ENCODE measurements at places on chromosomes 7 and 10.

GRCh38 chr7:47489624-47490023 lies 92.3 kb downstream of the TNS3 start:
- no peak for DNase-seq

DNA sequence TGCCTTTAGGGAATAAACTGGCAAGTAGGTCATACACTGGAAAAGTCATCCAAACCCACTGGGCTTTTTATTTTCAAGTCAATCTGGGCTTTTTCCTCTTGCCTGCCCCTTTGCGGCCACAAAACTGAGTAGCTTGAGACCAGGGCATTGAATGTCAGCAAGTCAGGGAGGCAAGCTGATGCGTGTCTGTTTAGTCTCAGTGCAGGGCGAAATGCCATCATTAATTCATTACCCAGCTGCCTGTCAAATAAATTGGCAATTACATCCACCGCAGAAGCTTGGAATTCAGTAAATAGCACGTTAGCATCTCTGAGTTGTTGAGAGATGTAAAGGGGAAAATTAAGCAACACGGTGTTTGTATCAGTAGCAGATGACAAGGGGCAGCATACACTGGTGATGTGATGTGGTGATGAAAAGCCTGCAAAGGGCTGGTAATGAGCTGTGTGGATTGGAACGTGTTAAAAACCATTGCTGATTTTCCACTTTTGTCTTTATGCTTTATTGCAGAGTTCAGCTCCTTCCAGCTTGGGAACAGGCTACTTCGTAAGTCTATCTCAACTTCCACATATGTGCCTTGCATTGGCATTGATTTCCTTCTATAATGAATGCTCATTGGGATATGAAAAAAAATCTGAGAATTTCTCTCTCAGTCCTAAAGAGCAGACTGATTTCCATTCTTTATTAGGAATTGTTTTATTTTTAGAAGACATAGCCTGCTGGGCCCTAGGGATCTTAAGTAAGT lies 535.9 kb downstream of the AUTS2 start:
- DNase-seq, result no peak

DNA sequence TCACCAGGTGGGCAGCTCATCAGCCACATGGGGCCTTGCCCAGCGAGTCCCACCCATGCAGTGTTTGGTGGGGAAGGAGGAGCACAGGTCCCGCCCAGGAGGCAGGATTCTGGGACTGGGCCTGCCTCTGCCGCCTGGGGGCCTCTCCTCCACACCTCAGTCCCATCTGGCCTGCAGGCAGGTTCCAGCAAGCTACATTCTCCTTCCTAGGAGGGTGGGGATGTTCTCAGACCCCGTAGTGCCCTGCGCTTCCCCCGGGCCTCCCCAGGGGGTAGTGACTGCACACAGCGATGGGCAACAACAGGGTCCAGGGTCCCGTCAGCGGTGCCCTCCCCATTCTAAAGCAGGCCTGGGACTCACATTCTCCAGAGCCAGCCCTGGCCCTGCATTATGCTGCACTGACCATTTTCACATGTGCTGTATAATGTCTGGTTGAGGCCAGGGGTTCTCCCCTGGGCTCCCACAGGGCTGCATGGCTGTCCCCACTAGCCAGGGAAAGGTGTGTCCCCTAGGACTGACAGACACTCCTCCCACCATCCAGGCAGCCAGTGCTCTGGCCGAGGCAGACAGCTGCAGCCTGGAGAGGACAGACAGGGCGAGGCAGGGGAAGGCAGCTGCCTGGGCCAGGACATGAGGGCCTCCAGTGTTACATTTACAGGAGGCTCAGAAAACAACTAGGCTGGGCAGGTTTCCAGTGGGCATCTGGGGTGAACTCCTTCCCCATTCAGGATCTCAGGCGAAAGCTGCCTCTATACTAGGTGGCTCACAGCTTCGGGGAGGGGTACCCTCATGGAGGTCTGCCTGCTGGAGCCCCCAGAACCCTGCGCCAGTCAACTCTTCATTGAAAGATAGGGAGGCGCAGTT lies 9.3 kb downstream of the RASGEF1A start:
- DNase-seq, result no peak

DNA sequence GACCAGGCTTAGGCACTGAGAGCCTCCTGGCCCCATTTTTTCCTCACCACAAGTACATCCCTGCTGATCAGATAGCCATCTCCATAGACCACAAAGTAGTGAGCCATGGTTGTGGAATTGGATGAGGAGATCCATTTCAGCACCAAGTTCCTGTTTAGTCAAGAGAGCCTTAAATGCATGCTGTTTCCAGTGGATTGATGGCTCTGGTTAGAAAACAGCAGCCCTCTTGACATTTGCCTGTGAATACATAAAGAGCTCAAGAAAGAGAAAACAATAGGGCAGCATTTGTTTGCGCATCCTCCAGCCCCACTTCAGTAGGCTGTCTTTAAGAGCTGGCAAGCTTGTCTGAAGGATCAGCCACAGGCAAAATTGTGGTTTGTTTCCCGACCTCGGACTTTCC lies 251.2 kb downstream of the POU6F2 start:
- DNase-seq, result no peak

DNA sequence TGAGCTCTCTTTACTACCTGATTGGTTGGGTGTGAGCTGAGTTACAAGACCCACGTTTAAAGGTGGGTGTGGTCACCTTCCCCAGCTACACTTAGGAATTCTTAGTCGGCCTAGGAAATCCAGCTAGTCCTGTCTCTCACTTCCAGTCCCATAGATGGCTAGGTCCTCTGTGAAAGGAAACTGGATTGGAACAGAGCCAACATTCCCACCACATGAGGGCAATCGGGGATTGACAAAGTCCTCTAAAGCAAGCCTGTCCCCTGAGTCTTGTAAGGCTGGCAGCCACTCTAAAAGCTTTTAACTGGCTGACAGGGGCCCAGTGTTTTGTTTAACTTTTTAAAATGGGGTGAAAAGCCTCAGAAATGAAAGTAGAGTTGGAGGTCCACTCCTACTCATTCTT lies 15.1 kb upstream of the CROT start:
- no peak for DNase-seq

DNA sequence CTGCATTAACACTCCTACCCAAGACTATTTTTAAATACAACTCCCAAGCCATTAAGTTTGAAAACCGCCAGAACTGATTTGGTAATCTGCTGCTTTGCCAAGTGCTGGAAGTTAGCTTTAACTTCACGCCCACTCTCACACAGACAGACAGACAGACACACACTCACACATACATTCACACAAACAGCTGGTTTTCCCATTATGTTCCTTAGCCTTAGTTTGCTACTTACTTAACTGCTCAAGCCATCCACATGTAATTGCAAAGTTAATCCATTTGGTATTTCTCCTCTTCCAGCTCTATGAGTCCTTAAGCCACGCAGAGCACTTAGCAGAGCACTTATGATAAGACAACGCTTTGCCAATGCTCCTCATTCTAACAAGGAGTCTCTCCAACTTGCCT lies 8.3 kb downstream of the COBL start:
- no peak for DNase-seq

GRCh38 chr10:7786430-7786829 lies 1.4 kb downstream of the KIN start:
- DNase-seq, result no peak

DNA sequence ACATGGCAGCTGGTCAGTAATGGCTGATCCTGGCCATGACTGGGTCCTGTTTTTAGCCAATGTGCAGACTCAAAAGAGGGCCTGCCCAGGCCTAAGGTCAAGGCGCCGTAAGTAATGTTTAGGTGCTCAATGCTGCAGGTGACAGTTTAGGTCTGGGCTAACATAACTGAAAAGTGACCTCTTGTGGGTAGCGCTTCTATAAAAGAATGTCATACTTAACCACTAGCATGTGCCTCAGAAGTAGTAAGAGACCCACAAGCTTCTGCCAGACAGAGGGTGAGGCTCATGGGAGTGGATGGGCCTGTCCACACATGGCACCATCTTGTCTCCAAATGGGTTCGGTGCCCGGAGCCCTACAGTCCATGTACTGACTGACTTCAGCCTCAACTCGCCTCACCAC lies 90.5 kb upstream of the GSDME start:
- DNase-seq, result no peak

GRCh38 chr10:126437635-126438406 lies 49.5 kb upstream of the ADAM12 start:
- no peak for DNase-seq

- DNase-seq, result no peak
Observed at GRCh38 chr7:149866779-149867447, 6.9 kb upstream of the ATP6V0E2 start.

- DNase-seq, result no peak
Observed at GRCh38 chr10:62926407-62926806, 110.2 kb upstream of the EGR2 start.

- no peak for DNase-seq
Observed at GRCh38 chr7:48102530-48102929, 13.5 kb downstream of the UPP1 start.

DNA sequence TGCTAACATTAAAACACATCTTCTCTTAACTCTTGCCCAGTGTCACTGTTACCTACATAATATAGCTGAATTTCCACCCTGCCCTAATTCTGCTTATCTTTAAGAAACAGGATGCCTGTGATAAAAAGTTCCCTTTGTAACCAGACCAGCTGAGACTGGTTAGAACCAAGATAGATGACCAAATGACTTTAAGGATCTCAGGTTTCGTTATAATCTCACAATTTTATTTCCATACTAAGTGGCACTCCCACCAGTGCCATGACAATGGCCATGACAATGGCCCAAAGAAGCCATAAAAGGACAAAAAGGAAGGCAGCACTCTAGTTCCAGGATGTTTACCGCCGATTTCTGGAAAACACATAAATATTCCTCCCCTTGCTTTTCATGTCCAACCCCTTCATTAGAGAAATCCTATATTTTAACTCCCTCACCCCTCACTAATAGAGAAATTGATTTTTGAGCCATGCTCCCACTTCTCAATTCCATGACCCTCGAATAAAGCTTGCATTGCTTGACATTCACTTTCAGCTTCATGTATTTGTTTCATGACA lies 126.1 kb downstream of the ELAPOR2 start:
- DNase-seq, result no peak

- no peak for DNase-seq
Observed at GRCh38 chr10:103668351-103669242, 175.1 kb downstream of the NEURL1 start.

Data from activated T-helper 1 cell treated with Interleukin-2 at 50 U/mL for 16 hours (primary cell).